ENCODE measurements at places on chromosomes 4 and X. TPM values are rescaled to one million over a fixed set of nuclear protein-coding genes. Genes with fewer than 3 reads are reported as not detected.

GRCh38 chr4:186845137-186845842 lies 121.6 kb upstream of the FAT1 start:
- peak; percentile 36 for DNase-seq

The FGG gene
- not detected for total RNA-seq

GRCh38 chr4:70969076-70969475 lies 24.4 kb upstream of the DCK start:
- DNase-seq = no peak

GRCh38 chrX:145751943-145752342 lies 65.7 kb upstream of the SLITRK2 start:
- no peak for DNase-seq

DNA sequence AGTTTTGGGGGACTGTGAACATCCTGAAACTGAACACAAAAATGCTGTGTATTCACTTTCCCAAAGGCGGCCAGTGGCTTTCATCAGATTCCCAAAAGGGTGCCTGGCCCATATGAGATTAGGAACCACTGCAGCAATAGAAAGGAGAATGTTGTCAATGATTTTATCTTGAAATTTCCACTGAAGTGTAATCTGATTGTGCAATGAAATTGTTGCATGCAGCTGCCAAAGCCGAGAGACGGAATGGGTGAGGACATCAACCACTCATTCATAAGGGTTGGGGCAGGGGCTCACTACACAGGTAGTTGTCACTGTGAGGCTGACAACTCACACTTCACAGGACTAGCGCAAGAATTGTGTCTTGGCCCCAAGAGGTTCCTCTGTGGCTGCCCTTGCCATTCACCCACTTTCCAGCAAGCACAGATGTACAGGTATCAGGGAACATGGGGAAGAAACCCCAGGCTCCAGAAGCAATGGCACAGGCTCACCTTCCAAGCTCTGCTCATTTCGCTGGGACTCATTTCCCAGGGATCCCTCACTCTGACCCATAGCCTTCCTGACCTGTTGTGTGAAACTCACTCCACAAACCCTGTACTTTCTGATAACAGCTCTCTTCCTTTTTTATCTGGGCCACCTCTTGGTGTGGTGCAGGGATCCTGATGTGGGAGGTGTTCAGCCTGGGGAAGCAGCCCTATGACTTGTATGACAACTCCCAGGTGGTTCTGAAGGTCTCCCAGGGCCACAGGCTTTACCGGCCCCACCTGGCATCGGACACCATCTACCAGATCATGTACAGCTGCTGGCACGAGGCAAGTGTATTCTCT lies 48.8 kb downstream of the BMX start:
- DNase-seq = no peak

GRCh38 chrX:100700809-100701208 lies 31.1 kb downstream of the SYTL4 start:
- DNase-seq = no peak

- no peak for DNase-seq
These were observed 210.2 kb upstream of the NPY2R start for GRCh38 chr4:154998284-154998683.

- DNase-seq = no peak
These were observed 99.6 kb upstream of the MSX1 start for GRCh38 chr4:4759883-4760282.

DNA sequence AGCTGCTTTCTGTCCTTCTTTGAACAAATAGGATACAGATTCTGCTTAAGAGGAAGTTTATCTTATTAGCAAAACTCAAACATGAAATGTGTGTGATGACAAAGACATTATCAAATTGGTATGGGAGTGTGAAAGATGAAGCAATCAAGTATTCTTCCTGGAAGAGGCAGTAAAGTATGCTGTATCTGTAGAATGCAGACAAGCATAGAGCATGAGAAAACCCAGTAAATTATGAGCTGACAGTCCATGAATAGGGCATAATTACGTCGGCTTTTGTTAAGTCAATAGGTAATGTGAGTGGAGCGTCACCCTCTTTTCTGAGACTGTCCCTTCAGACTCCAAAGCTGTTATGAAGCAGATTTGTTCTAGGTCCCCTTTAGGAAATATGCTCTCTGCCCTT lies 458.6 kb upstream of the NWD2 start:
- no peak for DNase-seq

DNA sequence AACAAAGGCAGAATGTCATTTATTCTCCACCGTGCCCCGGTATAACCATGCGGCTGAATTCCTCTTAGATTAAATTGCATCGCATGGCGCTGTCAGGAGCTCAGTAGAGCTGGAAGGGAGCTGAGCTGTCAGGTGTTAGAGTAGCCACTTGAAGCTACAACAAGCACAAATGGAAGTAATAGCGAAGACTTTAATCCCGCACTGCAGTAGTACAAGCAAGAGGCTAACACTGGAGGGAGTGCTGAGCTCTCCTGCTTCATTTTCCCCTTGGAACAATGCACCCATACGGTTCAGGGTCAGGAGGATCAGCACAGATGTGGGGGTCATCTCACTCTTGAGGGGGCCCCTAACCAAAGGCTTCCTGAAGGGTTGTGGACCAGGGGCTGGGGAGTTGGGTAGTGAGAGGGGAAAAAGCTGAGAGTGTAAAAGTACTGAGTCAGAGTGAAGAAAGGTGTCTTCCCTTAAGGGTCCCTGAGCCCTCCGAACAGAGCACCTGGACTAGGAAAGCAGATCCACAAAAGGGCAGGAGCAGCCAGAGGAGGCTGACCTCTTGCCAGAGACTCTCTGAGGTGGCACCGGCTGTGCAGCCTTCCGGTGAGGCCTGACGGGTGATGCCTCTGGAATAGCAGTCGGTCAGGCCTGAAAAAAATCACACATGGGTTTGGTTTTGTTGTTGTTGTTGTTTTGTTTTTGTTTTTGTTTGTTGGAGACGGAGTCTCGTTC lies 36.0 kb upstream of the CBR4 start:
- no peak for DNase-seq

DNA sequence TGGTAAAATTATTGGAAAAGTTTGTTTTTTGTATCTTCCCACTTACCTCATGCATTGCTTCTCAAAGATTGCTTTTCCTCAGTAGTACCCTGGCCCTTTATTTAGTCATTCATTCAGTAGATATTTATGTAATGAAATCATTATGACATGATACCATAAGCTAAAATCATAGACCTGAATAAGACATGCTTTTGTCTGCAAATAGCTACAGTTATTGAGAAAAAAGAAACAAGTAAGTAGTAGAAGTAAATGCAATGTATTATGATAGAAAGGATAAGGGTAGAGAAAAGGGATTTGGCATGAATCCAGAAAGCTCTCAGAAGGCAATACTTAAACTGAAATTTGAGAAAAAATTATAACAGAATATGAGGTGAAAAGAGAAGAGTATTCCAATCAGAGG lies 352.5 kb downstream of the GPM6A start:
- DNase-seq = no peak

DNA sequence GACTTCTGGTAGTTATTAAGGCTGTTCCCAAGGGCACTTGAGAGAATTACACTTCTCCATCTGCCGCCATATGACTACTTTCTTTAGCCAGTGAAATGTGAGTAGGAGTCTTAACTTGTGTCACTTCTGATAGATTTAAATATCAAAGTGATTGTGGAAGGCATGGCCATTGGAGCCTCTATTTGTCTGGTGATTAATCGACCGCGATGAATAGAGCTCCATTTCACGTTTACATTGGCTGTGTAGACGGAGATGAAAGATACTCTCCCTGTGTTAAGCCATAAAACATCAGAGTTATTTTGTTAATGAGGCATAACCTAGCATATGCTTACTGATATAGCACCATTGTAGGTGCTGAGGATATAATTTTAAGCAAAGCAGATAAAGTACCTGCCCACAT lies 852.4 kb downstream of the CCSER1 start:
- DNase-seq = no peak

- no peak for DNase-seq
These were observed 313.3 kb upstream of the ACTRT1 start for GRCh38 chrX:128365492-128365891.

GRCh38 chr4:130028552-130028951 lies 932.6 kb downstream of the C4orf33 start:
- no peak for DNase-seq
